ENCODE measurements at places on chromosomes 6 and 20.

GRCh38 chr6:110858562-110859214 lies 15.9 kb upstream of the AMD1 start:
- no peak for DNase-seq

DNA sequence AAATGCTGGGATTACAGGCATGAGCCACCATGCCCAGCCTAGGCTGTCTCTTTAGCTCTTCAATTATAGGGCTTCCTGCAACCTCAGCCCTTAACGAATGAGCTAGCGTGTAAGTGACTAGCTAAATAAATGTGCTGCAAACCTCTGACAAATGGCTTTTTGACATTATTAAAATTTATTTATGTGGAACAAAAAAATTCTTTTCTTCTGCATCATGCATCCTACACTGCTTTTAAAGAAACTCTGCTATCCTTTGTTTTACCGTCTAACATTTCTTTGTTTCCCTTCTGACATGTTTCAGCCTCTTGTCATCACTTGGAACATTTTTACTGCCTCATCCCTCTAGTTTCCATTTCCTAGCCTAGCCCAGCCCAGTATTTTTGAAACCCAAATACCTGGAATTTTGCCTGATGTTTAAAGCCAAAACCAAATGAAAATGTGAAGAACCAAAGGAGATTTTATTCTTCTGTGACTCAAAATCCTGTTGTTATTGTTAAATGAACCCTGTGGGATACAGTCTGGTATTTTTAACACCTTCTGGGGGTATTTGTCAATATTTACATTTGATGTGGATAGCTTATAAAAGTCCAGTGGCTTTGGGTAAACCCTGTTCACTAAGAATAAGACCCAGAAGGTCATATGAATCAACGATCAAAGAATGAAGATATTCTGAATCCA lies 9.5 kb downstream of the NT5E start:
- no peak for DNase-seq

- DNase-seq = no peak
Observed at GRCh38 chr6:6645261-6645917, 56.9 kb downstream of the LY86 start.

- no peak for DNase-seq
Observed at GRCh38 chr6:31559958-31560696, 12.0 kb upstream of the LTA start.

GRCh38 chr20:36604952-36605398 lies 604 bp upstream of the RAB5IF start:
- DNase-seq = peak; percentile 13

DNA sequence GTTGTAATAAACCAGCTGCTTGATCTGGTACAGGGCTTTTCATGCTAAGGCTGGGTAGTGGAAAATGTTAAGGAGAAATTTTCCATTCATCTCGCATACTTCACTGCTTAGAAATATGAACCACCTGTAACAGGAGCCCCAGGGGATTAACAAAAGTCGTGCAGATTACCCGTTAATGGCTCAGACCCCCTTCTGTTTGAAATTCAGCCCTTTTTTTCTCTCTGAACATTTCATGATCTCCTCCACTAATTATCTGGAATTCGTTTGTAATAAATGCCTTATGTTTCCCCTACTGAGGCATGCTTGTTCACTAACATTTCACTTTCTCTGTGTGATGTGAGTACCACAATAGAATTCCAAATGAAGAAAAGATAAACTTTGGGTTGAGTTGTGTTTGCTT lies 336.4 kb upstream of the HSF2 start:
- no peak for DNase-seq

DNA sequence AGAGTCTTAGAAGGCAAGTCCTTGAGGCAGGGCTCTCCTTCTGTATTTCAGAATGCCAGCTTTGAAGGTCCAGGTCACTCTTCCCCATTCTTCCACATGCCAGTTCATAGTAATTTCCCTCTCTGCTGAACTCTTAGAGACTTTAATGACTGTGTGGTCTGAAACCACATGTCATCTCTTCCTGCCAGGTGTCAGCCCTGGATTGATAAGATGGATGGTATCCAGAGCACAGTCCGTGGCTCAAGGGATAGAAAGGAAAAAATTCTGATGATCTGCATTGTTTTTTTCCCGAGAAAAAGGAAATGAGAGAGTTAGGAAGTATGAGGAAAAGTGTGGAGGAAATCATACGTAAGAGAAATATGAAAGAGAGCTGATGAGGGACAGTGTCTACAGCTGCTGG lies 250.9 kb downstream of the TPBG start:
- no peak for DNase-seq

GRCh38 chr6:164013480-164014208 lies 599.1 kb downstream of the QKI start:
- no peak for DNase-seq

- no peak for DNase-seq
Observed at GRCh38 chr6:132742495-132742894, 15.2 kb downstream of the VNN2 start.

GRCh38 chr6:129251669-129252376 lies 368.9 kb downstream of the LAMA2 start:
- peak; percentile 4 for DNase-seq

DNA sequence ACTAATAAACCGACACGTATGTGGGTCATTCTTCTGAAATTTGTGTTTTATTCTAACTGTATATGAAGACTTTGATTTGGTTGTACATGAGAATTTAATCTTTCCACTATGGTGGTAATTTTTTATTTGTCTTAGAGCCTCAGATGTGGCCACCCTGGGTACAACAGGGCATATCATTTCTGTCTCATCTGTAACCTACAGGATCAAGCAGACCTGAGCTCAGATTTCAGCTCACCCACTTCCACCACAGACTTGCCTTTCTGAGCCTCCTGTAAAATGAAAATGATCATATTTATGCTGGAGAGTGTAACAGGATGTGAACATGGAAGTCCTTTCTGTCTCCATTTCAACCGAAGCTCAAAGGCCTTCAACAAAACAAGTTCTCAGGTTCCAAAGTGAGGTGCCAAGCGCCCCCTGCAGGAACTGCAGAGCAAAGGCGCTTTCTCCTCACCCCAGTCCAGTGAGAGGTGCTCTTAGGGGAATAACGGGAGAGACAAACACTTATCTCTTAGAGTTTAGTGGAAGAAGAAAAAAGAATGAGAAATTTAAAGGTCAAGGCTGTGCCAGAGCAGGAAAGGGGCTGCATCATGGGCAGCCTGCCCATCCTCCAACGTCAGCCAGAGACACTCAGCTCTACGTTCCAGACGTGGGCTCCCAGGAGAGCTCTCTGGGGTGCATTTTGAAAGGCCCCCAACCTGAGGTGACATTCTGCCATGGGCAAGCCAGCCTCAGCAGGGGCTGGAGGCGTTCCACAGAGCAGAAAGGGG lies 23.0 kb upstream of the CD24 start:
- DNase-seq = peak; percentile 15

DNA sequence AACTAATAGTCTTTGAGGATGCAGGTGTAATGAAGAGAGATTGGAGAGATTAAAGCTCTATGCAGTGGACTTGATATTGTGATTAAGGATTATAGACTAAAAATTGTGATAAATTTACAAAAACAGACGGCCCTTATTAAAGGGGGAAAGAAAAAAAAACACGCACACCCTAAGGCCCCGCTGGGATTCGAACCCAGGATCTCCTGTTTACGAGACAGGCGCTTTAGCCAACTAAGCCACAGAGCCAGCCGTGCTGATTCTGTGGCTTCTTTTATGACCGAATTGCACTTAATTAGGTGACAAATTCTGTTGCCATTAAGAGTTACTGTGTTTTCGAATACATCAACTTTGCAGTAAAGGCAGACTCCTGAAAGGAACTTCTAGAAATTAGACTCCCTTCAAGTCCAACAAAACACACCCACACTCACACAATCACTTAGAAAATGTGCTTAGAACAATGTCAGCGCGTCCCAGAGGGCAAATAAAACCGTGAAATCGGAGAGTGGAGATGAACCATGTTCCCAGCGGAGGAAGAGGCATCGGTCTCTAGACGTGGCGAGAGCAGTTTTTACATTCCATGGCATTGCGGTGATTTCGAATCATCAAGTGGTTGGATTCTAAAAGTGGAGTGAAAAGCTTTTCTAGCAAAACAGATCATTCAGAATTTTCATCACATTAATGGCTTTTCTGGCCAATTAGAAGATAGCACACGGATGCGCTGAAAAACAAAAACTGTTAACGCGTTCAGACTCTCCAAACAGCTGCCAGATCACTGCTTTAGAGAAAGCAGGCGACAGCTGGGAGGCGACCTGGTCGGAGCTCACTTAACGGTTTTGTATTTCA lies 122.6 kb downstream of the GPX5 start:
- no peak for DNase-seq

GRCh38 chr20:41152108-41152757 lies 14.9 kb downstream of the PLCG1 start:
- DNase-seq = no peak

DNA sequence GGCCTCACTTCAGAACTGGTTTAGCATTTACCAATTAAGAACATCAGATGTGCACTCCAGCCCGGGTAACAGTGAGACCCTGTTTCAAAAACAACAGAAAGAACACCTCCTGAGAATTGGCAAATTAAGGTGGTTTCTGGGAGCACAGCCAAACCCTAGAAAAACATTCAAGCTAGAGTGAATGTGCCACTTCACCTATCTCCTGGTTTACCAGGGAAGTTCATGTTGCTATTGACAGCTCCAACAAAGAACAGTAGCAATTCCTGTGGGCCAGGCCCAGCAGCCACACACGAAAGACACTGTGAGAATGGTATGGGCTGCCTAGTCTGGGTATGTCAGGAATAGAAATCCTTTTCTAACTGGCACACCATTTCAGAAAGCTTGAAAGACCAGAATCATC lies 4.9 kb downstream of the POLR1C start:
- DNase-seq = no peak

DNA sequence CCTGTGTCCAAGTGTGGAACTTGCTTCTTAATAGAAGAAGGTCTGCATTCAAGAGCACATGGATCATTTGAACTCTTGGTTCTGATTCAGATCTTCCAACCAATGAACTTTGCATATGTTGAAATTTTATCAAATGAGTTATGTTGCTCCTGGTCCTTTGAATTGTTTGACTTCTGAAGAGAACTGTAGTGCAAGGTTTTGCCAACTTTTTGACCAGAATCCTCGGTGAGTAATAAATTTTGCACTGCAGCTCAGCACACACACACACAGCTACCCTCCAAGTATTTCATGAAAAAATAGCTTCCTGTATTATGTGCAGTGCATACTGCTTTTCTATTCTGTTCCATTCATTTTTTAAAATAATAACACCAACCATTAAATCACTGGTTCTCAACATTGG lies 67.5 kb downstream of the BFSP1 start:
- no peak for DNase-seq

DNA sequence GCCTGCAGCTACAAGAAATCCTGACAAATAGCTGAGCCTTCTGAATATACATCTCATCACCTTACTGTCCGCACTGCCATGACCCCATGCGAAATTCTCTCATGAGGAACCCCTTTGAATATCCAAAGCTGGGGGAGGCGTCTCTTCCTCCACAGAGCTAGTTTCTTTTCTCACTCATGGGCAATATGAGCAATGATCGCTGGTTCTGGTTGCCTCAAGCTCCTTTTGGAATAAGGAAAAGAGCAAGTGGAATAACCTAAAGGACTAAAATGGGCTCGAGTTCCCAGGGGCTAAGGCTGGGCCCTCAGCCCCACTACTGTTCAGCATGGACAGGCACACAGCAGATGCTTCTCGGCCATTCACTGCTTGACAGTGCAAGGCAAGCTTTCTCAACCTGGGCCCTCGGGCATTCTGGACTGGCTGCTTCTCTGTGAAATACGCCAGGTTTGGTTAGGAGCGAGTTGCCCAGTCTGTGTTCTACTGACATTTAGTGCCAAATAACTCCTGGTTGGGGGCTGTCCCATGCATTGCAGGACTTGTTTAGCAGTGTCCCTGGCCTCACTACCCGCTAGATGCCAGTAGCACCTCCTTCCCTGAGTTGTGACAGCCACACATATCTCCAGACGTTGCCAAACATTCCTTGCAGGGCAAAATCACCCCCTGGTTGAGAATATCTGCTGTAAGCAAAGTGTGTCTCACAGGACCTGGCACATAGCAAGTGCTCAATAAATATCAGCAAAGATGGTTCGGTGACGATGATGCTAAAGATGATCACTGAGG lies 156.8 kb downstream of the CEBPB start:
- DNase-seq = no peak

DNA sequence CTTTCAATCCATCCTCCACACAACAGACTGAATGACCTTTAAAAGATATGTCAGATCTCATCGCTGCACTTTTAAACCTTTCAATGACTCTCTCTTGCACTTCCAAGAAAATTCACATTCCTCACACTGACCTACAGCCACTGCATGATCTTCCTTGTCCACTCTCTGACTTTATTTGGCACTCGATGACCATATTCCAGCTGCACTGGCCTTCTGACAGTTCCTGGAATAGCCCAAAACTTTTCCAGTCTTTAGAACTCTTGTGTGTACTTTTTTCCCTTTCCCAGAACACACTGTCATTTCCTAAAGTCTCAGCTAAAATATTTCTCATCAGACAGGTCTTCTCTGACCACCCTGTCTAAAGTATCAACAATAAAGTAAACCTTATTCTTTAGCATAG lies 174.6 kb downstream of the ADGRG6 start:
- DNase-seq = no peak

DNA sequence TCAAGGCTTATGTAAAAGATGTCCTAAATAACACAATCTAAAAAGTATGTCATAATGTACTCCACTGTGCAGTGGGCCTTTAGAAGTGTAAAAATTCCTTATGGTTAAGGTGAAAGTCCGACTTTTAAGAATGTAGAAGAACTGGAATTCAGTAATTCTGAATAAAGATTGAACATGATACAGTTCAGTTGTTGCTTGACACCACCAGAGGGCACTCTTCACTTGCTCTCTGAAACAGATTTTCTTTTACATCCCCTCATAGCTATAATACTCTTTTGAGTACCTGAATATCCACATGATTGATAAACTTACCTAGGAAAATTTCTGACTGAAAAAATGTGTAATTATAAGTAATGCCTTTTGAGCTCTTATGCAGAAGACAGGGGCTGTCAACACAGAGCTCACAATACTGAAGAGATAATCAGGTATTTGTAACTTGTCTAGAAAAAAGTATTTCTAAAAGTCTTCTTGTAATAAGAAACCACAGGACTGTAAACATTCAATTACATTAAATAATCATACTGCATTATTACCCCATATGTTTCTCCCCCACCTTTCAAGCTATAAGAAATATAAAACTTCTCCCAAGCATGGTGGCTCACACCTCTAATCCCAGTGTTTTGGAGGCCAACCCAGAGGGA lies 92.1 kb downstream of the POPDC3 start:
- no peak for DNase-seq

DNA sequence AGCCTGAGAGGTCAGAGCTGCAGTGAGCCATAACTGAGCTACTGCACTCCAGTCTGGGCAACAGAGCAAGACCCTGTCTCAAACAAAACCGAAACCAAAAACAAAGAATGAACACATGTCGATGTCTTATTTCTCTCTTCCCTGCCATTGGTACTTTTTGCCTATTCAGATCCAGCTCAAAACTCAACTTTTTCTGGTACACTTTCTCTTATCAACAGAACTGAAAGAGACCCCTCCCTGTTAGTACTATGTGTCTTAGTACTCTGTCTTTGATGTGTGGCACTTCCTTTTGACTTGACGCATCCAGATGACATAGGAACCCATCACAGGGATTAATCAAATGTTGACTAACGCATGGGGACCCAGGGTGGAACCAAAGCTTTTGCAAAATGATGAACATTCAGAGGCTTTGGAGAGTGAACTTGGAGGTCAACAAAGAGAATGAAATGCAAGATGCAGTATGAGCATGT lies 44.8 kb downstream of the AKAP12 start:
- DNase-seq = no peak
